ENCODE measurements at places on chromosomes 6 and 20.

DNA sequence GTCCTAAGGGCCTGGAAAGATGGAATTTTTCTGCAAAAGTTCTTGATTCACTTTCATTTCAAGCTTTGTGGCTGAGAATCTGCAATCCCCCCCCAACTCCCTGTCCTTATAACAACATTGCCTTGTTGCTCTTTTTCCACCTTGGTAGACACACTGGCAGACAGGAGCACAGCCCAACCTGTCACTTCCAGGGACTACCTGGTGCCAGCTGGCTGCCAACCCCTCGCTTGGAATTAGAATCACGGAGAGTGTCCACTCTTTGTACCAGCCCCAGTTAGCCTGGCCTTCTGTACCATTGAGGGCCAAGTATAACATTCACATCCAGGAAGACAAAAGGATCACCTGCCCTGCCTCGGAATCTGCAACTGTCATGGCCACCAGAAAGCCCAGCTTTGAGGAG is 74.7 kb downstream of the POPDC3 start:
- DNase-seq, result no peak

- DNase-seq, result no peak
Observed at GRCh38 chr20:1943275-1944002, 48.2 kb downstream of the SIRPA start.

DNA sequence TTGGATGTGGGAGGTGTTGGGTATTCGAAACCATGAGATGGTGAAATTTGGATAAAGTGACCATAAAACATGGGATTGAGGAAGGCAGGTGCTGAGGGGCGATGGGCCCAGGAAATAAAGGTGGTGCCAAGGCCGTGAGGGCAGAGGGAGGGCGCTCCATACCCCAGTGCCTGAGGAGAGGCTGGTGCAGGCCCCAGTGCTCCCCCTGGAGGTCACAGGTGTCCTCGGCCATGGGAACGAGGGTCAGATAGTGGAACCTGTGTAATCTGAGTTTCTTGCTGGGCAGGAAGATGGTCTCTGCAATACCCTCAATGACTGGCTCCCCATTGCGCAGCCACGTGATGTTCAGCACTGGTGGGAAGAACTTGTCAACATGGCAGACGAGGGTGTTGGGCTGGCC is 16.2 kb downstream of the HLA-DPB1 start:
- DNase-seq, result no peak

- DNase-seq, result no peak
Observed at GRCh38 chr6:56706981-56707726, 64.5 kb upstream of the DST start.

DNA sequence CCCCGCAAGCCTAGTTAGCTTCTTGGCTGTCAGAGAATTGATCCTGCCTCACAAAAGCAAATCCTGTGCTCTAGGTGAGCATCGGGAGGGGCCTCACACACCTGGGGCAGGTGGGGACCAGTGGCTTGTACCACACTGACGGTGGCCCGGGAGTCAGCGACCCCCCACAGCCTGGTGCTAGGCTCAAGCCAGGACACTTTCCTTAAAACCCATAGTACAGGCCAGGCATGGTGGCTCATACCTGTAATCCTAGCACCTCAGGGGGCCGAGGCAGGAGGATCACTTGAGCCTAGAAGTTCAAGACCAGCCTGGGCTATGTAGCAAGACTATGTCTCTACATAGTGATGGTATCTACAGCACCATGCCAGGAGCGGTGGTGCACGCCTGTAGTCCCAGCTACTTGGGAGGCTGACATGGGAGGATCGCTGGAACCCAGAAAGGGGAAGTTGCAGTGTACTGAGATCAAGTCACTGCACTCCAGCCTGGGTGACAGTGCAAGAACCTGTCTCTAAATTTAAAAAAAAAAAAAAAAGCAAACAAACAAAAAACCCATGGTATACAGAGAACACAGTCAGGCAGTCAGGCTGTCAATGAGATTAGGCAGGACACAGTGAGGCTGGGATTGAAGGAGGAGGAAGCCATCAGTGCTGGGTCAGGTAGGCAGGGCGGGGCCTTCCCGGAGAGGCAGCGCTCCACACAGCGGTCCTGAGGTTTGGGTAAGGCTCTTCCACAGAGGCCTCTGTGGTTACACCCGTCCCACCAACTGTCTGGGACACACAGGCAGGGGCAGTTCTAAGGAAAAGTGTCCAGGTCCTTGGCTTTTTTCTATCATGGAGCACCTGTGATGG is 41.3 kb downstream of the SYNJ2 start:
- DNase-seq, result no peak

GRCh38 chr20:36084897-36085613 is 69.5 kb upstream of the EPB41L1 start:
- DNase-seq, result no peak

- no peak for DNase-seq
Observed at GRCh38 chr6:336159-337114, 44.1 kb downstream of the DUSP22 start.

DNA sequence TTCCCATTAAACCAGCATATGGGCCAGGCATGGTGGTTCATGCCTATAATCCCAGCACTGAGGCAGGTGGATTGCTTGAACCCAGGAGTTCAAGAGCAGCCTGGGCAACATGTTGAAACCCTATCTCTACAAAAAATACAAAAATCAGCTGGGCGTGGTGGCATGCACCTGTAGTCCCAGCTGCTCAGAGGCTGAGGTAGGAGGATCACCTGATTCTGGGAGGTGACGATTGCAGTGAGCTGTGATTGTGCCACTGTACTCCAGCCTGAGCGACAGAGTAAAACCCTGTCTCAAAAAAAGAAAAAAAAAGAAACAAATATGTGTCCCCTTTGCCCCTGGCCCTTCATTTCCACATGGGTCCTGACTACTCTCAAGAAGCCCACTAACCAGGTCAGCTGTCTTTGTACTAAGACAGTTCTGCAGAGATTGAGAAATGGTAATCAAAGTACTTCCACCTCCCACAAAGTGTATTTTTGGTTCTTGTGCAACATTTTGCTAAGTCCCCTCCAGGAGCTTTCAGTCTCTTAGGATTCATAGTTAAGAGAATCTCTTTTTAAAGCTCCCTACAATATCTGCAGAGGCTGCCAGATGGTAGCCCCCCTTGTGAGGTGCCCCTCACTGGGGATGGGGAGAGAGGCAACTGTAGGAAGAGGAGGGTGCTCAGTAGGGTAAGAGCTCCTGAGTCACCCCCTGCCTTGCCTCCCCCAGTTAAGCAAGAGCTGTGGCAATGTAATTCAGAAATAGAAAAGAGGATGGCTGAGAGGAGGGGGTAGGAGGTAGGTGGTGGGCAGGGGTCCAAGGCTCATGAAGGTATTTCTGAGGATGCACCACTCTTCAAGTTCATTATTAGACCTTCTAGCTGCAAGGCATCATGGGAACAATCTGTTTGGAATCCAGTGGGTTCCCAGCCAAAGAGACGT is 16.5 kb upstream of the WFDC2 start:
- DNase-seq, result no peak

DNA sequence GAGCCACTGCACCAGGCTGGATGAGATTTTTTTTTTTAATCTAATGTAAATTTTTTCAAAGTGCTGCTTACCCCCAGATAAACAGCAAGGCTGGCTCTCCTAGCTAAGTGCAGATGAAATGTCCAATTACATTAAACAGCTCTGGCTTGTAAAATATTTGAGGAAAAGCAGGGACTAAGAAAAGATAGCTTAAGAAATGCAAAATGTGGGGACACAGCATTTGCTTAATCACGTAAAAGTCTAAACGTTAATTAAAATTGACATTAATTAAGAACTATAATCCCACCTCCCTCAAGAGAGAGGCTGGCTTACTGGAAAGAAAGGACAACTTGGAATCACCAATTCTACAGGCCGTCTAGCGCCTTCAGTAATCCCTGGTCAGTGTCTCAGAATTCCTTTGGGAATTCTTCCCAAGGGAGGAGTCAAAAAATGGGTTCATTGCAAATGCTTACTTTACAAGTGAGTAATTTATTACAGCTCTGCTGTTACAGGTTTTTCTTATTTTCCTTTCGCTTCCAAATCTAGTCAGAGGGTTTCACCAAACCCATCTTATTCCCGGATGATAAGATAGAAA is 13.6 kb upstream of the MARCKS start:
- no peak for DNase-seq

DNA sequence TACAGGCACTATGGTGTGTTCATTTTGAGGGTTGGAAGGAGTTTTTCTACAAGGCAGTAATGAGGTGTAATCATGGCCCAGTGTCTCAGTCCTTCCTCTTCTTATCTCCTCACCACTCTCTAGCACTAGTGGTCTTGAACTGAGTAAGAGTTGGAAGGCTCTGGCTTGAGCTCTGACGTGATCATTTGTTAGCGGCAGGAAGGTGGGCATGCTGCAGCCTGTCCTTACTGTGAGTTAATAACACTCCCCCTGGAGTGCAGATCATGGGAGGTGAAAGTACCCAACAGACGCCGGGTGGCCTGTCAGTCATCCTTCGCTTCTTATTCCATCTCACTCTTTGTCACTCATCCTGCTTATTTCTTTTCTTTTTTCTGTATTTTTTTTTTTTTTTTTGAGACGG is 356.9 kb downstream of the CDKAL1 start:
- no peak for DNase-seq

DNA sequence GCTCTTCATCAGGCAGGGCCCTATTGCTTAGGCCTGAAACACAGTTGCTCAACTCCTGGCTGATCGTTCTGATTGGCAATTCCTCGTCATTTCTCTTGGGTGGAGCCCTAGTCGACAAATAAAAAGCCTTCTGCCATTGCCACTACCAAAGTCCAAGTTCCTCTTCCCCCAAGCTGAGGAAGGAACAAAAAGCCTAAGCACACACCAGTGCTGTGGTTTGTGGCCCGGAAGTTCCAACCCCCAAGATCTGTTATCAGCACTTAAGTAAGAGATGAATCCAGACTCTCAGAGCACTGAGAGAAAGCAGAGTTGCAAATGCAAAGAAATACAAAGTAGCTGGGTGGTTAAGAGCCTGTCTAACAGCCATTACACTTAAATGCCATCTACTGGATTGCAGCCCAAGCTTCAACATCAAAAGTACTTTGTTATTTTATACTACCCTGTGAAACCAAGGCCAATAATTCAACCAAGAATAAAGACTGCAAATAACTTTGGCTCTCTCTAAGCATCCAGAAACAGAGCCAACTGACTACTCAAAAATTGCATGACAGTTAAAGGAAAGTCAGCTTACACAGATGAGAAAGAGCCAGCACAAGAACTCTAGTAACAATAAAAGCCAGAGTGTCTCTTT is 1024.0 kb downstream of the GRIK2 start:
- DNase-seq, result no peak

- DNase-seq, result no peak
Observed at GRCh38 chr20:33578510-33578909, 83.6 kb upstream of the C20orf144 start.

- no peak for DNase-seq
Observed at GRCh38 chr6:11357285-11357684, 124.8 kb upstream of the NEDD9 start.

Measured in progenitor cell of endocrine pancreas (in vitro differentiated cells).